MM.1S (cell line): ENCODE measurements at places on chromosomes 1 and 21.

DNA sequence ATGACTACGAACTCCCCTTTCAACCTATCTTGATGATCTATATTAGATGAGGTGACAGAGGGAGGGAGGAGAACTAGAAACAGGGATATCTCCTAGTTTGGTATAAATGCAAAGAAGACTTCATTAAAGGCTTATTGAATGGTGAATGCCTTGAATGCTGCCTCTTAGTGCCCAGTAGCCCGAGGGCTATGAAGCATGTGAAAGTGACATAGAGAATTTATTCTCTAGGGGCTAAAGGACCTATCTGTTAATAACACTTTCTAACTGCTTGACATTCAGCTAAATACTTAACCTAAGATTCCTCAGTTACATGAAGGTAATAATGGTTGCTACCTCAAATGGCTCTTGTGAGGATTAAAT, 764.1 kb downstream of the LTN1 start:
- no peak for DNase-seq

DNA sequence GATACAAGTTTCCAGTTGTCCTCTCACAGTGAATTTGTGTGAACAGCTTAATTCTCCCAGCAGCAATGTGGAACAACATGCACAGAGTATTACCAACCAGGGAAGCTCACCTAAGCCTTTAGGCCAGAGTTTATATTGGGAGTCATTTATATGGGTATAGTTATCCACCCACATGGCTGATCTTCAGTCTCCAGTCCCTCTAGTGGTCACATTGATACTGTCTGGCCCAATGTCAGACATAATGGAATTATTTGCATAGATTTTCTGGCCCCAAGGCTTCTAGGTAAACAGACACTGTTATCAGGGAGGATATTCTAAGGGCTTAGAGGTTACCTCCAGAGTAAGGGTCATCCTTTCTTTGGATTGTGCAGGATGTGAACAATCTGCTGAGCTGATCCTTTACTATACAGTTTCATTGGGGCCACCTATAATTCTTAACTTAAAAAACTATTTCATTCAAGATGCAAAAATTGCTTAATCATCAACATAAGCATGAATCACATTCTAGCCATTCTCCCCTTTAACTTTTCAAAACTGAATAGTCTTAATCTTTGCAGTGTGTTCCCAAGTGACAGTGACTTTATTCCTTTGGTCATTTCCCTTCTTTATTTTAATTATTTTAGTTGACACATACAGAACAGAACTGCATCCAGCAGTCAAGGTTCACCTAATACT, 210.9 kb downstream of the LTN1 start:
- DNase-seq, result peak; percentile 30

DNA sequence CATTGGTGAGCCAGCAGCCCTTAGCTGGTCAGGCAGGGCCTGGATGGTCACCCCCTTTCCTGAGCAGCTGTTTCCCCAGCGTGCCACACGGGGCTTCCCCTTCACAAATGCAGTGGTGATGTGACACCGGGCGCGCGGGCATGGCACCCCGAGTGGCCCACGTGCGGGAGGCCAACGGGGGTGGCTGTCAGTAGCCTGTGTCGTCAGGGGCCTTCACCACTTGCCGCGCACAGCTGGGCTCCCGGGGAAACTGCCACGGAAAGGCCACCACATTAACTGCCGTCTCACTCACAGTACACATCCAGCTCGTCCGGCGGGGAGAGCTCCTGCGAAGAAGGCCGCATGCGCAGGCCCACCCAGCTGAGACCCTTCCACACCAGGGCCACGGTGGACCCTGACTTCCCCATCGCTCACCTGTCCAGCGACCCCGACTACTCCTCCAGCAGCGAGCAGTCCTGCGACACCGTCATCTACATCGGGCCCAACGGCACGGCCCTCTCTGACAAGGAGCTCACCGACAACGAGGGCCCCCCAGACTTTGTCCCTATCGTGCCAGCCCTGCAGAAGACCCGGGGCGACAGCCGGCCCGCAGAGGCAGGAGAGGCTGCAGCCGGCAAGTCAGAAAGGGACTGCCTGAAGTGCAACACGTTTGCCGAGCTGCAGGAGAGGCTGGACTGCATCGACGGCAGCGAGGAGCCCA, 530.5 kb downstream of the KIF26B start:
- DNase-seq, result no peak

DNA sequence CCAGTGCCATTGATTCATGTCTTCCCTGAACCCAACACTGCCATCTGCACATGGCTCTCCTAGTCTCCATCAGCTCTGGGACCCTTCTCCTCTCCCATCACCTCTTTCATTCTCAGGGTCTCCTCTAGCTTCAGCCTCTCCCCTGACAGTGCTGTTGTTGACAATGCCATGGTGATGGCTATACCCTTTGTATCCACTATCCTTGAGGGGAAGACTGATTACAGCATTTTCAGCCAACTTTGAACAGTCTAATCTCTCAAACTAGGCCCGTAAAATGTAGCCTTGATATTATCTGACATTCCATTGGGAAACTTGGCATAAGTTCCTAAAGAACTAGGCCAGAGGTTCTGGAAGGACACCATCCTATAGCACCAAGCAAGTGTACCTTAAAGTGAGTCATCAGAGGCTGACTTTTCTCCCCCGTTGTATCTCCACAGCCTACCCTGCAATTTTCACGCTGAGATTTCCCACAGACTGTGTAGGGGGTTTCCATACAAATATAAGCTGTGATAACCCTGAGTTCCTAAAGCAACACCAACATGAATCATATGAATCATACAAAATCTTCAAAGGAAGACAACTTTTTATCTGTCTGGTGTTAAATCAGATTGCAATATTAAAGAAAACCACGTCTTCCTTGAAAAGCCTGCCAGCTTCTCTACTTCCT, 5.8 kb downstream of the HAO2 start:
- no peak for DNase-seq

GRCh38 chr21:42574234-42575027, 60.8 kb downstream of the SLC37A1 start:
- peak; percentile 24 for DNase-seq

DNA sequence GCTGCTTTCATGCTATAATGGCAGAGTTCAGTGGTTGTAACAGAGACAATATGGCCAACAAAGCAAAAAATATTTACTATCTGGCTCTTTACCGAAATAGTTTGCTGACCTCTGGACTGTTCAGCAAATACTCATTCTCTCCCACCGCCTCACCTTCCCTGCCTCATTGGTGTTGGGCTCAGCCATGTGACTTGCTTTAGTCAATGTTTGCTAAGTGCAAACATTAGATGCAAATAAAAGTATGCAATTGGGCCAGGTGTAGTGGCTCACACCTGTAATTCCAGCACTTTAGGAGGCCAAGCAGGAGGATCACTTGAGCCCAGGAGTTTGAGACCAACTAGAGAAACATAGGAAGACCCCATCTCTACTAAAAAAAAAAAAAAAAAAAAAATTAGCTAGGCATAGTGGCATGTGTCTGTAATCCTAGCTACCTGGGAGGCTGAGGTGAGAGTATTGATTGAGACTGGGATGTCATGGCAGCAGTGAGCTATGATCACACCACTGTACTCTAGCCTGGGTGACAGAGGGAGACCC, 55.1 kb downstream of the RPL5 start:
- DNase-seq, result no peak

DNA sequence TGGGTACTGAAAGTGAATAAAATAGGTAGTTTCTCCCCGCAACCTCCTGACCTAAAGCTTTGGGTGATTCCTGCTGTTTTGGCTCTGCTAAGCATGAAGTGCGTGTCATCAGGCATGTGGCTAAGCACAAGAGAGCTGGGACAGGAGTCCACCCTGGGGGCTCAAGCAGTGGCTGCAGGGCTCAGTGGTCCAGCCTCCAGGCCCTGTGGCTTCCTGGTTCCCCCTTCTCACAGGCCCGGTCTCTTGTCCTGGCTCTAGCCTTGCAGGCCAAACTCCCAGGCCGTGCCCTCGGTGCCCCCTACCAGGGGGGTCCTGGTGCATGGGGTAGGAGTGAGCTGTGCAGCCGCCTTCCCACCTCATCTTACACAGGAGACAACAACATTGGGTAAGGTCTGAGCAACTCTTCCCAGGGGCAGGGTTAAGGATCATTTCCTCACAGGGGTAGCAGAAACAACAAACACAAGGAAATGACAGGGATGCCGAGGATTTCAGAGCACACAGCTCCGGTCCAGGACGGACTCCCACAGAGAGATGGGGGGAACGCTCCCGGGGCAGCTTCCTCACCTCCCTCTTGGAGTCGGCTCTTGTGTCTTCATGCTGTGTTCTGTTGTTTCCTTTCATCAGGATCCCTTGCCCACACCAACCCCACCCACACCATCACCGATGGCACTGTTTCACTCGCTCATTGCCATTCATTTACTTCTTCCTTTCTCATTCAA, 19.8 kb upstream of the SLC2A1 start:
- DNase-seq, result no peak

DNA sequence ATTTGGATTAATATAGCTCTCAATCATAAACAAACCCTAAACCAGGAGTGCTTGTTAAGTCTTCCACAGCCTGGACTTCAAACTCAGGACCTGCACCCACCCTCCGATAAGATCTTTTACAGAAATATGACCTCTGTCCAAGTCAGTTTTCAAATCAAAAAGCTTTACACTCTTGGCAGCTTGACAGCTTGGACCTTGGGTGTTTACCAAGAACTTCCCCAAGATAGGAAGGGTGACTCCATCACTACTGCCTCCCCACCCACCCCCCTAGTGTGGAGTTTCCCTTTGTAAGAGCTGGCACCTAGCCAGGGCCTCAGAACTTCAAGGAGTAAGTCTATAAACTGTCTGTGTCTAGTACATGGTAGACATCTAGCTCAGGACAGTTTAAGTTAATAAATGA, 9.6 kb downstream of the BCAR3 start:
- DNase-seq, result no peak
